ENCODE measurements at places on chromosomes 5 and 9. TPM values are rescaled to one million over a fixed set of nuclear protein-coding genes. Genes with fewer than 3 reads are reported as not detected.

DNA sequence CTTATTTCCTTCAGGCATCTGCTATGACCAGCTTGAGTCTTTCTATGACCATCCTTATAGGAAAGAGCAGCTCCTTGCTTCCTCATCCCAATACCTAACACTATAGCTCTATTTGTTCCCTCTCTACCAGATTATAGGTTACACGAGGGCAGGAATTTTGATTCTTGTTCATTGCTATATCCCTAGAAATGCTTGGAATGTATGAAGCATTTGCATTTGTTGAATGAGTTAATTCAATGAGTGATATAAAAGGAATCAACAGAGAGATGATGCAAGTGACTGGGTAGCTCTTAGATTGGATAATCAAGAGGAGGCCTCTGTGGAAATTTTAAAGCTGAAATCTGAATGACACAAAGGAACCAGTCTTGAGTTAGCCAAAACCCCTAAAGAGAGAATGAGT lies 13.9 kb downstream of the ZCCHC9 start:
- H3K27ac ChIP-seq = no peak overlapping the region
- H3K4me1 ChIP-seq = no peaks in the 10 kb centered on the region
- H3K4me3 ChIP-seq = no peak overlapping the region
- peaks cover 22% of the 10 kb centered on the region for H3K36me3 ChIP-seq

DNA sequence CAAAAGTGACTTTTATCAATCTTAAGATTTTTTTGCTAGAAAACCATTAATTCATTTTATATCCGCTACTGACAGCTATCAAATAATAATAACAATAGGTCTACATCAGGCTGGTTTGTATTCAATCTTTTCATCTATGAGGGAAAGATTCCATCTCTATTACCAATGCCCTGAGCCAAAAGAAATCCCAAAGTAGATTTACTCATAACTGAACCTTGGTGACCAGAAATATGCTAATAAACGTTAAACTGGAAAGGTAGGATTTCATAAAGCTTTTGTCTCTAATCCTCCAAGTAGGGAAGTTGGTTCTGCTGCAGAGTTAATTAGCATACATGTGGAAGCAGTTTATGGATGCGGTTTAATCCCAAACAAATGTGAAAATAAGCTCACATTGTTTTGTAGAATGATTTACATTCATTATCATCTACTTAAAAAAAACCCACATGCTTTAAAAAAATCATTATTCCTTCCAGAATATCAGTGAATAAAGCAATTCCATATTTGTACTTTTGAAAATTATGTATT lies 715.5 kb downstream of the CETN3 start:
- H3K4me3 ChIP-seq = no peak overlapping the region
- DNase-seq = no peak
- no peak overlapping the region for H3K27ac ChIP-seq

GRCh38 chr5:88060194-88060593 lies 208.5 kb downstream of the TMEM161B start:
- H3K27ac ChIP-seq = no peak overlapping the region
- no peaks in the 10 kb centered on the region for H3K27me3 ChIP-seq
- no peaks in the 10 kb centered on the region for H3K36me3 ChIP-seq
- DNase-seq = no peak
- H3K4me3 ChIP-seq = no peak overlapping the region

DNA sequence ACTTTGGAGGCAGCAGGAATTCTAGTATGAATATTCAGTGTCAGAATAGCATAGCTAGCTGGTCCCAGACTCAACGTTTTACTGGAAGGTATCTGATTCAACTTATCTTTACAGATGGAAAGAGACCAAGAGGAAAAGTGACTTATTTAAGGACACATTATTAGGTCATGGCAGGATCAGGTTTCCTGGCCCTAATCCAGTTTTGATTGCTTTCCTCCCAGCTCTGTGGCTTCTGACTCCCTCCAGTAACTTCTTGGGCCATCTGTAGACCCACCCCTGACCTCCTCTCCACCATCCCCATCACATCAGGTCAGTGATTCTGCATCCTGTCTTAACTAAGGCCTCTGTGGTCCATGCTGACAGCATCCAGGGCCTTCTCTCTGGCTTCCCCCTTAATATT lies 38.4 kb downstream of the SH3TC2 start:
- no peak for DNase-seq
- H3K4me1 ChIP-seq = peaks cover 10% of the 10 kb centered on the region
- H3K27me3 ChIP-seq = peaks cover 3% of the 10 kb centered on the region
- no peak overlapping the region for H3K27ac ChIP-seq
- peaks cover 13% of the 10 kb centered on the region for H3K36me3 ChIP-seq

GRCh38 chr5:172078726-172079345 lies 72.4 kb upstream of the FBXW11 start:
- no peak overlapping the region for H3K27ac ChIP-seq
- H3K4me3 ChIP-seq = no peak overlapping the region
- no peaks in the 10 kb centered on the region for H3K27me3 ChIP-seq
- peaks cover 2% of the 10 kb centered on the region for H3K36me3 ChIP-seq
- peaks cover 8% of the 10 kb centered on the region for H3K4me1 ChIP-seq

OR2Y1 gene
- total RNA-seq = not detected

C5orf52 gene
- not detected for total RNA-seq

ALDOB gene
- not detected for total RNA-seq

CDH9 gene
- 1.2 TPM for total RNA-seq
